ENCODE measurements at places on chromosomes 1 and 21.
A peak's percentile ranks its signal among the peaks of the same experiment; 100 is the strongest.

DNA sequence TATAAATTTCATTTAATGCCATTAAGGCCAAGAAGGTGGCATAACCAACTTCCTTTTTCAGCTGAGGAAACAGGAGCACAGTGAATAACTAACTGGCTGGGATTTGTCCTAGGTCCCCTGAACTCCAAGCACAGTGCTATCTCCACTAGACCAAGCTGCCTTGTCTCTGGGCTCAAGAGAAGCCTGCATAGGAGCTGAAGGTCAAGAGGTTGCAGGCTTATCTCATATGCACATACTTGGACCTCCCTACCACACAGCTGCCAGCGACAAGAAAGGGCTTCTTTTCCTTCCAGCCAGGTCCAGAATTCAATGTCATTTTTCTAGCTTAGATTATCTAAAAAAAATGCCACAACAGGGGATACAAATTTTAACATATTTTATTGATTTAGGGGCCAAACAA is 27.1 kb downstream of the AK2 start:
- DNase-seq: no peak

GRCh38 chr21:36282568-36283230 is 37.3 kb upstream of the MORC3 start:
- DNase-seq: no peak

- no peak for DNase-seq
Observed at GRCh38 chr1:27383039-27383605, at the start of gene CD164L2. CD164L2 (minus strand) TSS chr1:27383333; CDS start chr1:27383239, 94 bp downstream.

DNA sequence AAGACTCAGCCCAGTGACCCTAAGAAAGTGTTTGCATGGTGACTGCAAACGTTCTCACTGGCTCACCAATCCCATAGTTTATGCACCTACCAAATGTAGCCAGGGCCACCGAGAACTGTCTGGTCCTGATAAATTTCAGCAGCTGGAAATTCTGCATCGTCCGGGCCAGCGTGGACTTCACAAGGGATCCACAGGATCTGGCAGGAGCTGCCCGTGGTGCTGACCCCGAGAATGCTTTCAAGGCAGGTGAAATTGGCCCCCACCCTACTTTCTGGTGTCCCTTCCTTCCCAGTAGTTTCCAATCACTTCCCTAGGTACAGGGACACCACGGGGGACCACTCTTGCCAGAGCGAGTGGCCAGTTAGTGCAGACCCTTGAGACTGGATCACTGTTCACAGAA is 26.2 kb downstream of the UBASH3A start:
- no peak for DNase-seq

GRCh38 chr1:231507476-231508355 is 20.8 kb upstream of the TSNAX start:
- no peak for DNase-seq

DNA sequence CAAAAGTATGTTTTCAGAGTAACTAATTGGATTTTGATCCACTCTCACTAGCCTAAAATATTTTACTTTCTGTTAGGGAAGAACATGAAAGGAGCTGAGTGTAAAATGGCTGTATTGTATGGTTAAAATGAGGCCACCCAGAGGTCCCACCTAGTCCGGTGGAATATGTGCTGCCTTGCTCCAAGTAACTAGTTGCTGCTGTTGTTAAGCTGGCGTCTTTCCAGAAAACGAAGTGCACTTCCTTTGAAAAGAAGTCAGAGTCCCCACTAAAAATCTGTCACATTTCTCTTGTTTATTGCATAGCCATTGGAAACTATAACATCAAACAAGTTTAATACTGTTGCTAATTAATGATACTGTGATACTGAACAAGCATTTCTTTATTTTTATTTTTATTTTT is 3.2 kb downstream of the SLC25A33 start:
- no peak for DNase-seq

DNA sequence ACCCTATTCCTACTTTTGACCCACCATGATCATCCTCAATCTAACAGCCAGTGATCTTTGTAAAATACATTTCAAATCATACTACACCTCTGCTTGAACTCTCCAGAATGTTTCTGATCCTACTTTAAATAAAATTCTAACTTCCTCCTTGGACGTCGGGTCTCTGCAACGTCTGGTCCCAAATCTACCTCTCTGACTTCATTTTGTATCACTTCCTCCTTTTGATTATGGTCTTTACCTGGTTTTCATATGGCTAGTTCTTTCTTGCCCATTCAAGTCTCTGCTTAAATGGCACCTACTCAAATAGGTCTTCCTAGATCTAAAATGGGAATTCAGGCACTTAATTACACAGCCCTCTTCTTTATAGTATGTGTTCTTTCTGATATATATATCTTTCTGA is 18.2 kb downstream of the PLPPR4 start:
- DNase-seq: no peak

DNA sequence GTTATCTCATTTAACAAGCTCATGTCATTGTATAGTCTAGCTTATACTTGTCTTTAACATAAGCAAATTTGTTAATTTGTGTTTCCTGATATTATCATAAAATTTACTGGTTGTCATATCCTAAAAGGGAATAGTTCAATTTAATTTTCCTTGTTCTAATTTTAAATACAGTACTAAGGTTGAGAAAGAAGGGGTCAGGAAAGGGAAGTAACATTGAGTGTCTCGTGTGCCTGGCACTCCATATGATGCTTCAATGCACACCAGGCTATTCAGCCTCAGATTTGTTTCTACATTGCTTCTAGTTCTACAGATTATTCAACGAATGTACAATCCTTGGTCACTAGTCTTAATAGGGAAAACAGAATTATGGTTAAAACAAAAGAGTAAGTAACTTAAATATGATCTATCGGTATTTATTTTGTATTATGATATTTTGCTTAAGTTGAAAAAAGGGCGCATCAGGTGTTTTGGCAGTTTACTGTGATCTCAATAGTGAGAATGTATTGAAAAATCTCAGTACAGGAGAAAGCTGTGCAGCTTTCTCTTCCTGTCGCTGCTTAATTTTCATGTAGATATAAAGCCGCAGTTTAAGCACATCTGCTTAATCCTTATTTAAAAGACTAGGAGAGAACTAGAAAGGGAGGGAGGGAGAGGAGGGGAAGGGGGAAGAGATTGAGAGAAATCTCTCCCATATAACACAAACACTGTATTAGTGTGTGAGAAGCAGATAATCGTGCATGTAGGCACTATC is 13.0 kb downstream of the PTPRC start:
- no peak for DNase-seq

GRCh38 chr1:100796046-100796445 is 76.5 kb downstream of the VCAM1 start:
- DNase-seq: no peak

DNA sequence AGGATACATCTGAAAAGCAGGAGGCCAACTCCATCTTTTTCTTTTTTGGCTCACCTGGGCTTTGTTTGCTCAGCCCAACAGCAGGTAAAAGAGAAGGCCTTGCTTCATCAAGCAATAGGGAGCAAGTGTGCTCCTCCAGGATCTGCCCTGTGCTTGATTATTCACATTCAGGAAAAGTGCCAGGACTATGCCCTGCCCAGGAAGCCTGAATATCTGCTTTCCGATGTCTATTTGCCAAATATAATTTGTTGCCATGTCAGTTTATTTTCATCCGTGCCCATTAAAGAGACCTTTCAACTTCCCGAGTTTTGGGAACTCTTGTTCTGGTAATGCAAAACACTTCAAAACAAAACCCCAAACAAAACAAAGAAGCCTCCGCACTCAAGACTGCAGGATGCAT is 185.3 kb downstream of the CDC7 start:
- no peak for DNase-seq

- peak; percentile 50 for DNase-seq
Observed at GRCh38 chr21:42684109-42684916, 30.9 kb downstream of the PDE9A start.

DNA sequence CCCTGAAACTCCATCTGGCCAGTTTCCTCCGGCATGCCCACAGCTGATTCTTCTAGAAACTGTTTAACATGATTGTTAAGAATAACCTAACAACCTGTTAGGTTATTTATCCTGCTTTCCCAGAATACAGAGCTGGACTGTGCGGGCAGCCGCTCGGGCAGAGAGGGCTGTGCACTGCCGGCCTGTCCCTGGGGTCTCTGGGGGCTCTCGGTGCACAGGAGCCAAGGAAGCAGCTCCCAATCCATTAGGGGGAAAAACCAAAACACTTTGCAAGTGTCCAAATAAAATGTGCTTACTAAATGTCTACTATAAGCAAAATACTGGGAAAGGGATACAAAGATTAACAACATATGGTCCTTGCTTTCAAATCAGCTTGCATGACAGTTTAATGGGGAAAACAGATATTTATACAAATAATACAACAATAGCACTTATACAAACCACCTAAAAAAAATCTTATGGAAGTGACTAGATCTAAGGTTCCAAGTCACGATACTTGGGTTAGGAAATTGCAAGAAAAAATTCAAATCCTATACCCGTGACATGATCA is 50.7 kb downstream of the HLCS start:
- DNase-seq: no peak

GRCh38 chr1:33902486-33903209 is 38.8 kb downstream of the HMGB4 start:
- no peak for DNase-seq

DNA sequence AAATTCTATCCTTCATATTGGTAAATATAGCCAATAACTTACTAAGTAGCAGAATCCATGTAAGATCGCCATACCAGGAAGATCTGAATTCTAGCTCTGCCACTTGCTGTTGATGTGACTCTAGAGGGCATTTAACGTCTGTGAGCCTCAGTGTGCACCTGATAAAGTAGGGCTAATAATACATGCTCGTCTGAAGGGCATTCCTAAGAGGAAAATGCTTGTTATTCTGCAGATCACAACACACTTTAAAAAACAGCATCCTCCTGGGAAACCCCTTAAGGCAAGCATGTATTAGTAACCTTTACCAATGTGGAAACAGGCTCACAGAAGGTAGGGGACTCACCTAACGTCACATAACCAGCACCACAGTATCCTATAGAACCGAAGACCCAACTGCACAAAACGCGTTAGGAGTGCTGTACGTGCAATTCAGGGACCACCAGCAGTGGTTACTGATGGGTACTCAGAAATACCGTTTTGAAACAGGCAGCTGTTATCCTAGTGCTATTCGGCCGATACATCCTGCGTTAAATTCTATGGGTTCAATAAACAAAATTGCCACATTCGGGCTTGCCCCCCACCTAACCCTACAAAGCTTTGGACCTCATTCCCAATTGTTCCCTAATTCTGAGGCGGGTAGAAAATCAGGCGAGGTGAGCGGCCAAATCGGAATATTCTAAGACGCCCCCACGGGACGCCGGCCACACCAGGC is 758 bp downstream of the DEPDC1 start:
- DNase-seq: no peak

GRCh38 chr1:43031316-43032203 is 72.9 kb upstream of the SLC2A1 start:
- DNase-seq: no peak

GRCh38 chr1:26164036-26164860 is 4.5 kb downstream of the C1orf232 start:
- peak; percentile 33 for DNase-seq

DNA sequence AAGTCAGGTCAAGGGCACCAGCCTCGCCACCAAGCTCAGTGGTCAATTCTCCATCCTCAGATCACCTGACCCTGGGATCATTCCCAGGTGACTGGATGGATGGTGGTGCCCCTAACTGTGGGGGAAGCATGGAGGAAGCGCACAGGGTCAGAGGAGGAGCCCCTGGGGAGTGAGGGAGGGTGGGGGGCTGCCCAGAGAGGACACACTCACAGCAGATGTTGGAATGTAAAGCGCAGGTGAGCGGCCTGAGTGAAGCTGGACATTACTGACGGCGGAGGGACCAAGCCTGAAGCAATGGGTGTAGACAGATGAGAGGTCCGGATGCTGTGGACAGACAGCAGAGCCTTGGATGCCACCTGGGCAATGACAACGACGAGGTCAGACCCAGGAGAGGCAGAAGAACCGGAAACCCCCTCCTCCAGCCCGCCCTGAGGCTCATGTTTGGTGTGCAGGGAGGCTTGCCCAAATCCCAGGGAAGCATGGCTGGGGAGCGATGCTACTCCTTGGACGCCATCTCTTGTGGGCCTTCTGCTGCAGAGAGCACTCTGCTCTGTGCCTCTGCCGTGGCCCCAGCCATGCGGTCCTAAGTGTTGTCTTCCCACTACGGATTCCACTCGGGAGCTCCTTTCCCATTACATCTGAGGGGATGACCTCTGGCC is 5.7 kb upstream of the CPLANE2 start:
- no peak for DNase-seq

DNA sequence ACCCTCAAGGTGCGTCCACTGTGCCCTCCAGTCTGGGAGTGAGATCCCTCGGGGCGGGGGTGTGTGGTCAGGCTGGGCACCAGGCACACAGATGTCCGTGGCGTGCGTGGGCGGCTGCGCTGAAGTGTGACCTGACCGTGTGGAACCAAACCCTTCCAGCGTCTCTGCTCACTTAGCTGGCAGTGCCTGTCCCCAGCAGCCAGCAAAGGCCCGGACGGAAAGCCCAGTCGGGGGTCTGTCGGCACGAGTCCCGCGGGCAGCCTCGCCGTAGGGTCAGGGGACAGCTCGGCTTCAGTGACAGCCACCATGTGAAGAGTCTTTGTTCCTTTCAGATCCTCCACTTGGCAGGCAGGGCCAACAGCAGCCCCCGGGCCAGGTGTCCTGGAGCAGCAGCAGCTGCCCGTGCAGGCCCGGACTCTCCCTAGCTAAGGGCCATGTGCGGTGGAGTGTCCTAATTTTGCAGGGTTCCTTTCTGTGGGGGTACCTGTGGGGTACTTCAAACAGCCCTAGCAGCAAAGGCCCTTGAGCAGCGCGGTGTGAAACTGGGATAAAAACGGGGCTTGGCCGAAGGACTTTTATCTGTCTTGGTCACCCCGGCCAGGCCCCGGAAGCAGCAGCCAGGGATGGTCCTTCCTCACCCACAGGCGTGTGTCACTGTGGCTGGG is 11.6 kb downstream of the TTLL10 start:
- DNase-seq: no peak

- no peak for DNase-seq
Observed at GRCh38 chr1:32900956-32901822, at the start of gene TMEM54. TMEM54 (minus strand) TSS chr1:32901389; CDS start chr1:32901238, 151 bp downstream.

- no peak for DNase-seq
Observed at GRCh38 chr1:62346886-62347285, 27.7 kb upstream of the KANK4 start.

- no peak for DNase-seq
Observed at GRCh38 chr1:245008761-245009160, 144.4 kb upstream of the HNRNPU start.

- no peak for DNase-seq
Observed at GRCh38 chr1:19648239-19648638, 4.1 kb downstream of the NBL1 start.

- DNase-seq: no peak
Observed at GRCh38 chr1:22210636-22211035, 67.7 kb upstream of the WNT4 start.

GRCh38 chr21:38434913-38435533 is 63.3 kb downstream of the ERG start:
- peak; percentile 56 for DNase-seq

- DNase-seq: no peak
Observed at GRCh38 chr1:110056776-110057175, 13.7 kb downstream of the ALX3 start.

DNA sequence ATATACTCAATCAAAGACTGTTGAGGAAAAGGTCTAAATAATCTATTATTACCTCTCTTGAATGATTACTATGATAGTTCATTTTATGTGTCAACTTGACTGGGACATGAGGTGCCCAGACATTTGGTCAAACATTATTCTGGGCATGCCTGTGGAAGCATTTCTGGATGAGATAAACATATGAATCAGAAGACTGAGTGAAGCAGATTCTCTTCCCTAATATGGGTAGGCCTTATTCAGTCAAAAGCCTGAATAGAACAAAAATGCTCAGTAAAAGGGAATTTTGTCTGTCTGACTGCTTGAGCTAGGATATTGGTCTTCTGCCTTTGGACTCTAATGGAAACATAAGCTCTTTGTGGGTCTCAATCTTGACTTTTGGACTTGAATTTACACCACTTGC is 73.3 kb upstream of the SOX13 start:
- DNase-seq: no peak

GRCh38 chr1:9444532-9444931 is 94.7 kb upstream of the SLC25A33 start:
- DNase-seq: no peak

Measured in SJSA1 (cell line).